Posterior vena cava (tissue), 2 donors: ENCODE measurements at places on chromosomes 1 and 21.

GRCh38 chr1:229716704-229717103, 90.7 kb downstream of the URB2 start:
- no peak for DNase-seq

DNA sequence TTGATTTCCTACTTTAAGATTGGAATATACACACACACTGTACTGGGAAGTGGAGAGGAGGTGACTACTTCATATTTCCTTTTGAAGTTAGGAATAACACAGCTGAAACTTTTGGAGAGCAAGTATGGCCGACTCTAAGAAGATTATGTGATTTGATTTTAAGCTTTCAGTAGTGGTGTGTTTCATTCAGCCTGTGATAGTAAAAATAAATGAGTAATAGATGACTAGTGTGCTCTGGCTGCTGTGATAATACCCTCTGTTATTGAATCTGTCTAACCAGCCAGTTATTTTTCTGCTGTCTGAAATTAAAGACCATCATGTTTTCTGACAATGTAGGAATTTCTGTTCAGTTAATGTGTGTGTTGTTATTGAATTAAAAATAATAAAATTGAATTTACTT, 48.3 kb downstream of the CTTNBP2NL start:
- no peak for DNase-seq

GRCh38 chr1:38834937-38835827, 24.4 kb downstream of the RRAGC start:
- no peak for DNase-seq

DNA sequence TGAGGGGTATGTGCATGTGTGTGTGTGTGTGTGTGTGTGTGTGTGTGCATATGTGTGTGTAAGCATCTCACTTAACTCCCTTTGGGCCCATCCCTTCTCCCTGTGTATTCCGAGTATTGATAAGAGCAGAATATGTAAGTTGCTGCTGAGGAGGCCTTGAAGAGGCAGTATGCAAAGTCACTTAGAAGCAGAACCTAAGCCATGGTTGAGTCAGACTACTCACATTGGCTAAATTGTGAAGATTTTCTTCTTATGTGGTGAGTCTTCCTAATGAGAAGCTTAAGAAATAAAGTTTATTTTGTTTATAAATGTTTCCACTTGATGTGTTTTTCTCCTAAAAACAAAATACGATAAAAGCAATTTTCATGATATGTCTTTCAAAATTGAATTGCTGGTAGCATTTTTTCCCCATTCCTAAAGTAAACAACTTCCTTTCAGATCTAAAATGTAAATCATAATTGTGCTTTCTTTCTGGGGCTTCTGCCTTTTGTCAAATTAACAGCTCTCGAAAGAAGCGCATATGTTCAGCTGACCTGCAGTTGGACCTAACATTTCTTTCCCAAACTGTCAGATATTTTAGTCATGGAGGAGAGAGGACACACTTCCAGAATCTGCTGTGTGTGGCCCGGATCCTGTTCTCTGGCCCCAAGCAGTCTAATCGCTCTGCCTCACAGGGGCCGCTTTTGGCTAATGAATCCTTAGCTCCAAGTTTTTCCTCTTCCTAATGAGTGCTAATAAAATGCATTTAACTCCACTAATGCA, 284.0 kb downstream of the DUSP10 start:
- no peak for DNase-seq

- DNase-seq: no peak
These were observed 78.4 kb upstream of the KCNA3 start for GRCh38 chr1:110752941-110753725.

GRCh38 chr1:18955441-18956192, 859 bp downstream of the IFFO2 start:
- DNase-seq: no peak

GRCh38 chr1:177351361-177352108, 180.8 kb downstream of the BRINP2 start:
- DNase-seq: no peak

- DNase-seq: no peak
These were observed 10.3 kb upstream of the COL8A2 start for GRCh38 chr1:36135330-36135667.

DNA sequence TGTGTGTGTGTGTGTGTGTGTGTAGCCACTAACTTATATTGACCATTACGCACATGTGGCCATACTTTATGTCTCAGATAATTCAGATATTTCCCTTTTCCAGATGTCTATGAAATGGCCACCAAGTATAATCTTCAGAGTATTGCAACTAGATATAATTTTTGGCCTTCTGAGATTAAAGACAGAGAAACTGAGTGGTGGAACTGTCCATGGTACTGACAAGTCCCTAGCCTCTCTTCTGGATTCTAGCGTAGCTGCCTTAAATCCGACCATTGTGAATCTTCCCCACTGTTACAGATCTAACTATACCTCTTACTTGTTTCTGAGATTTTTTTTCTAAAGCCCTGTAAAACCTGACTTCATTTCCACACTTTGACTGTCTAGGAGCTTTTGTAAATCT, 100.0 kb upstream of the SERTAD4 start:
- DNase-seq: no peak

GRCh38 chr1:30879940-30880677, 28.4 kb downstream of the SDC3 start:
- no peak for DNase-seq

DNA sequence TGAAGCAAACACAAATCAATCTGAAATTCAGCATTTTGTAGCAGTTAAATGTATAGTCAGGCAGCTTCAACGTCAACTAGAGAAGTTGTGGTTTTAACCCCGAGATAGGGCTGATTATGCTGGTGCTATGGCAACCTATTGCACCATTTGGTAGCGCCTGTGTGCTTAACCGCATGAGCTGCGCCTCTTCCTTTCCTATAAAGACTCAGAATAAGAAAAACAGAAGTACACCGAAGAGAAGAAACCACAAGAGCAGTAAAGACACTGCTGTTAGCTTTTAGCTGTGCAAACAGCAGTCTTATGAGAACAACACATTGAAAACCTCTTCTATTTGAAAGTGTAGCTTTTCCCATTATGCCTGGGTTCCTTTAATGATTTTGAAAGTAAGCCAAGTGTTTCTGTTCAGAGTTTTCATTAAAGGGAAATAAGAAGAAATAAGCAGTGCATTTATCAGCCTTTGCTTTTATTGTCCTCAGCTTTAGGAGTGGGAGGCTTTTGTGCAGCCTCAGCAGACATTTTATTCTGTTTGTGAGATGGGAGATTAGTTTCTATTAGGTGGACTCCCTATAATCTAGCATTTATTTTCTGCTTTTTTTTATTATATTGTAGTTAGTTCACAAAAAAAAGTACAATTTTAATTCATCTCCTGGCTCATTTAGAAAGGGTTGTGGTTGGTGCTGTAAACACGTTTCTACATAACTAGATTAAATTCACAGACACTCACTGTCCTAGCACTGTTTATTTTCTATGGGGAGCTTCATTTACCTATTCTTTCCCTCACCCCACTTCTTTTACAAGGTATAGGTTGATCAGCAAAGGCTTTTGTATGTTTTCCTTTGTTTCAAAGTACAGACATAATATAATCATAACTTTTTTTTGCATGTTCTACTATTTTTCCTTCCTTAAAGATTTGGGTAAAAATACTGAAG, 43.3 kb downstream of the PTPRC start:
- DNase-seq: peak; percentile 86

DNA sequence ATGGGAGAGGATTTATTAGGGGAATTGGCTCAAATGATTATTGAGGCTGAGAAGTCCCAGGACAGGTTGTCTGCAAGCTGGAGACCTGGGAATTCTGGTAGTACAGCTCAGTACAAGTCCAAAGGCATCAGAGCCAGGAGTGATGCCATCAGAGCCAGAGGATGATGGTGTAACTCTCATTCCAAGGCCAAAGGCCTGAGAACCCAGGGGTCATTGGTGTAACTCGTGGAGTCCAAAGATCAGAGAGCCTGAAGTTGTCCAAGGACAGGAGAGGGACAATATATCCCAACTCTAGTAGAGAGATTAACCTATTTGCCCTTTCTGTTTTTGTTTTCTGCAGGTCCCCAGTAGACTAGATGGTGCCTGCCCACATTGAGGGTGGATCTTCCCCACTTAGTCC, 134.3 kb downstream of the MAP3K21 start:
- no peak for DNase-seq

GRCh38 chr1:167681451-167682098, 40.2 kb upstream of the MPZL1 start:
- no peak for DNase-seq

DNA sequence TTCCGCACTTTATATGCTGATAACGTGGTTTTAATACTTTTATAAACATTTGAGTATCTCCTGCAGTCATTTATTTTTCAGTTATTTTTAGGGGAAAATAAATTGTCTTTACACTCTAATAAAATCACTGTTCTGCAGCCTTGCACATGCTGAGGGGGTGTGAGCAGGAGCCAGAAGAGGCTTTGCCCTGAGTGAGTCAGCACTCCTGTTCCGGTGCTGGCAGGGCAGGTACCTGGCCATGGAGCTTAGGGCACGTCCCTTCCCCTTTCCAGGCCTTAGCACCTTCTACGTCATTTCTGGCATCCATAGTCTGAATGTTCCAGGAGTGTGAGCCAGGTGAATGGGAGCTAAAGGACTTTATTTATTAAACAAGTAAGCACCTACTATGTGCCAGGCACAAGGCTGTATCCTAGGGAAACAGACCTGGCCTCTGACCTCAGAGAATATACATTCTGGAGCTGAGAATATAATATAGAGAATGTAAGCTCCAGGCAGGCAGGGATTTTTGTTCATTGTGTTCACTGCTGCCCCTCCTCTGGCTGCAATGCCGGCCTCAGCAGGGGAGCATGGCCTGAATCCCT, 402.9 kb downstream of the PTPRU start:
- DNase-seq: peak; percentile 25

- DNase-seq: no peak
These were observed 124.6 kb upstream of the KRTAP19-8 start for GRCh38 chr21:31162827-31163226.

DNA sequence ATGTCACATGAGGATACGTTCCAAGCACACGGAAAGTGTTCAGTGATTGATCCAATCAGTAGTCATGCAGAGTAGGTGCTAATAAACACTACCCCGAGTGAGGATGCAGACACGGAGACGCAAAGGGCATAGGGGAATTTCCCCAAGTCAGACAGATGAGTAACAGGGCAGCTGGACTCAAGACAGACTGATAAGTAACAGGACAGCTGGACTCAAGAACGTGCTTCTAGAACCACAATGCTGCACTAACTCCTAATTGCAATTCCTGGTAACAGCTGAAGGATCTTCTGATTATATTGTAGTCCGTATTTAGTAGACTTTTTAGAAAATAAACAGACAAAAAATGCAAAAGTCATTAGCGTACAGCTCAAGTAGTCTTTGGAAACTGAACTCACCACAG, 1.9 kb upstream of the OR2T10 start:
- DNase-seq: no peak

- DNase-seq: no peak
These were observed 36.0 kb upstream of the DISC1 start for GRCh38 chr1:231590453-231591198.

DNA sequence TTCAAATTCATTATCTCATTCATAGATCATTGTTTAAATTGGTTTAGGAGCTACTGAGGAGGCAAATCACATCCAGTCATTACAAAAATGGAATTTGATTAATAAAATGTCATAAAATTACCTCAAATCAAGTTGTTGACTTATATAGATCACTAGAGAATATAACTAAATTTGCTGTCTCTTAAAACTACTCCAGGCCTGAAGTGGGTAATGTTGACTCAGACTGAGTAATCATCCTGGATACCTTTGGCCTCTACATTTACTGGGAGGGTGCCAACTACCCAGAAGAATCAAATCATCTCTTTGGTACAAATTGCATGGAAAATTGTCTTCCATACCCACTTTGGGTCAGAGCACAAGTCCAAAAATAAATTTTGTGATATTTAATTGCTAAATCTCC, 191.2 kb upstream of the GREM2 start:
- DNase-seq: no peak

GRCh38 chr1:216224233-216224632, 199.0 kb downstream of the USH2A start:
- no peak for DNase-seq

- no peak for DNase-seq
These were observed 178.5 kb upstream of the LMO4 start for GRCh38 chr1:87150143-87150542.

DNA sequence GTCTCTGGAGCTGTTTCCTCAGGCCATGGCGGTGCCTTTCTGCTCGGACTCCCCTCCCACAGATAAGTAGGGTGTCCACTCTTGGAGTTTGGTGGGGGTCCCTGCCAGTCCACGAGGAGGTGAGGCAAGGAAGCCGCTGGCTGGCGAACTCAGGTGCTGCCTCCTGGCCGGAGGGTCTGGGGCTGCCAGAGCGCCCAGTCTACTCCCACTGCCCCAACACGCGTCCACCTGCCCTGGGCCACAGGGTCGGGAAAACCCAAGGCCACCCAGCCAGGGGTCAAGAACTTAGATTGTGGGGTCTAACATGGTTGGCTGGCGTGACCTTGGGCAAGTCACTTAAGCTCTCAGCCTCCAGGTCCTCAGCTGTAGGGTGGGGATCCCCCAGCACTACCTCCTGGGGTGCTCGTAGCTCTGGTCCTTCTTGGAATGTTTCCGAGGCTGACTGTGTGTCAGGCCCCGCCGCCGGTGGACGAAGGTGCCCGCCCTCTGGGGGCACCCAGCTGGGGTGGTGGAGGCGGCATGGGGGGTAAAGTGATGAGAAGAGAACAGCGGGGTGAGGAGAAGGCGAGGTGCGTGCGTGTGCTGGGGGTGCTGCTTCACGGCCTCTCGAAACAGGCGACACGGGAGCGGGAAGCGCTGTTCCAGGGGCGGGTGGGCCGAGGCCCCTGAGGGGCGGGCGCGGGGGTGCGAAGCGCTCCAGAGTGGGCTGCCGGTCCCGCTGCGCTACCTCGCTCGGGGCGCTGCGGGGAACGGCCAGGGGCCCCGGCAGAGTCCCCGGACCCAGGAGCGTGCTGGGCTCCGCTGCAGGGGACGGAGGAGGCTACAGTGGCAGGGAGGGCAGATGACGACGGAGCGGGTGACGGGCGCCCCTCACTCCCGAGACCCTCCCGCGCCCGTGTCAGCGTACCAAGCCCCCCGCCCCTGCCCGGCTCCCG, 1.2 kb downstream of the SH2D5 start:
- peak; percentile 75 for DNase-seq

- no peak for DNase-seq
These were observed 153.3 kb downstream of the NR5A2 start for GRCh38 chr1:200180821-200181220.

DNA sequence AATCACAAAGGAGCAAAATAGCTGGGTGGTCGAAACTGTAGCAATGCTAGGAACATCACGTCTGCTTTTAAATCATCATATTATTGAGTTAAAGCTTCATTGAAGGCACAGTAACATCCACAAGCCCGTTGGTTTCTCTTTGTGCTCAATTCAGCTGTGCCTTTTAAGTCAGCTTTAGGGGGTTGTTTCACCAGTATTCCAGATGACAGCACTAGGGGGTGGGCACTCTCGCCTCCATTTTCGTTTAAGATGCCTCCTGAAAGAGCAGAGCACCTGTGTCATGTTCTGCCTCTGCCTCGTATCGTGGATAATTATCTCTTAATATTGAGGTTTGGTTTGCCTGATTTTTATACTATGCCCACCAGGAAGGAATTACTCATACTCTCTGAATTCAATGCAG, 139.8 kb upstream of the PTBP2 start:
- DNase-seq: no peak
